ENCODE measurements at places on chromosomes 7 and 10.

DNA sequence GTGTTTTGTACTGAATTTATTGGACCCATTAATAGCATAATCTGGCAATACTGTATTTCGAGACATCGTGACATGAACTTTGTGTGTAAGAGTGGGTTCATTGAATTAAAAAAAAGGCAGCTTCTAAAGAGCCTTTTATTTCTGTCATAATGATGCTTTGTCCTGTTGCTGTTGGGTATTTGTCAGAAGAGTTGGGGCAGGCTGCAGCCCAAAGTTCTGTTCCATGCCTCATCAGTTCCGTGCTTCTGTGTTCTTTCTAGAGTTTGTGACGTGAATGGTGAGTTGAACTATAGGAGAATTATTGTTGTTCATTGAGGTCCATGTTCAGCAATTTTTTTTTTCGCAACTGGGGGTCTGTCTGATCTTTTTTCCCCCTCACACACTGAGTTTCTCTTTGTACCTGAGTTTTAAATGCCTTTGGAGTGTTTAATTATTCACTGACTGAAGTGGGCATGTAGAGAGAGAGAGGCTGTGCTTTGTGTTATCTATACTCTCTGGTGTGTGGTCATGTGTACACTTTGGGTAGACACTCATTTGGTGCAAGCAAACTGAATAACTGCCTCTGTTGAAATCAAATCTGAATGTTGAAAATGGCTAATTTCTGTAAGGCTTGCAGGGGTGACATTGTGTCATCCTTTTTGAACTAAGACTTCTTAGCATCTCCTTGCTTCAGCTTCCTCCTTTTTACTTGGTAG, 69.8 kb downstream of the ADD3 start:
- DNase-seq = no peak

GRCh38 chr7:87316846-87317552, 28.5 kb upstream of the CROT start:
- DNase-seq = no peak

DNA sequence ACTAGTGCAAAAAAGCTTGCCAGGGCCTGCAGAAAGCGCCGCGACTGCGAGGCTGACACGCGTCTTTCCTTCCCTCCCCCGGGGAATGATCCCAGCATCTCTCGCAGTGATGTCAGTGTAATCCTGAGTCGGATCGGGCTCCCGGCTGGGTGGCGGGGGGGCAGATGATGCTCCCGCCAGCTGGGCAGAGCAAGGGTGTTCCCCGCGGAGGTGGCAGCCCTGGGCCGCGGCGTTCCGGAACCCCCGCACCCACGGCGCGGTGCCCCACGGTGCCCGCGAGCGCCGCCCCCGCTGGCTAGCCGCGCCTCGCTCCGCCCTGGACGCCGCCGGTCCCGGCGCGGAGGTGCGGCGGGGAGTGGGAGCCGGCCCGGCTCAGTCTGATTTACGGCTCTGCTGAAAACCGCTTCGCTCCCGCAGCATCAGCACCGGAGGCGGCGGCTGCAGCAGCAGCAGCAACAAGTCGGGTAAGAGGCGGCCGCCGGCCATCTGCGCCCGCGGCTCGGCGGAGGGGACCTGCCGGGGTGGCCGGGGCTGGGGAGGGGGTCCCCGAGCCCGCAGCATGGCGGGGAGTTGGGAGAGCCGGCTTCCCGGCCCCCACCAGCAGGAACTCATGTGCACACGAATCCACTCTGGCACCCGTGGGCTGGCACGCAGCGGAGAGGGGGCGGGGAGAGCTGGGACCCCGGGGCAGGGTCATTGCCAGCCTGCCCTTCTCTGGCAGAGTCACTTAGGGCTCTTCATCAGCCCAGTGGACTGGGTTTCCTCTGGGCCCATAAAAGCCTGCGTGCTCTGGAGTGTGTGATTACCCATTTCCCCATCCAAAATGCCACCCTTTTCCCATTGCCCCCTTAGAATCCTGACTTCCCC, at the start of gene ZNF365:
TSS of gene ZNF365 (plus strand) at position 375 of the 867 bp plus-strand sequence. CDS start 1,825 bp downstream, outside the sequence.
- no peak for DNase-seq

GRCh38 chr10:29563420-29564035, 71.2 kb downstream of the SVIL start:
- DNase-seq = no peak

- no peak for DNase-seq
Measured at GRCh38 chr7:143069912-143070500, 17.9 kb downstream of the OR6V1 start.

- DNase-seq = no peak
Measured at GRCh38 chr10:78214955-78215354, 181.3 kb downstream of the RPS24 start.

DNA sequence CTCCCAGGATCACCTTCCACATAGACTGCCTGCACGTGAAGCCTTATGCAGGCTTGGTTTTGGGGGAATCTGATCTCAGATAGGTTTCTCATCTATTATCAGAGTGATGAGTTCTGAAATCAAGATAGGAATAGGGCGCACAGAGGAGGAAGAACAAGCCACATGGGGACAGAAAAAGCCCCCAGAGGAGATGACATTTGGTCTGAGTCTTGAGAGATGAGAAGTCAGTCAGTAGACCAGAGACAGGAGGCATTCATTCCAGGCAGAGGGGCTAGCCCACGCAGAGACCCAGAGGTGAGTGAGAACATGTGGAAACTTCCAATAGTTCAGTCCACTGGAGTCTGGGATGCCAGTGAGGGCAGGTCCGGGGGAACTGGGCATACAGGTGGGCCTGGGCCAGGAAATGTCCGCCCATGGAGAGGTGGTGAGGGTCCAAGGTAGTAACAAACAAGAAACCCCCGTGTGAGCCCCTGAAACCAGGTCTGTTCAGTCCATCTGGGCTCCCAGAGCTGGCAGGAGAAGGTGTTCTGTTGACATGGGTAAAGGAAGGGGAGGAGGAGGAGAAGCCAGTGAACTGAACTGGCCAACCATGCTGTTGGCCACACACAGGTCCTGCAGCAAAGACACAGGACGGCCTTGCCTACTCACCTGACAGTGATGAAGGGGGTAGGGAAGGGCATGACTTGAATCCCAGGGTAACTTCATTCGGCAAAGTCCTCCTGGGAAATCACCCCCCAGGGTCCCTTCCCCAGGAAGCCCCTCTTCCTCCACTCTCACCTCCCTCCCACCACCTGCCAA, 69.3 kb upstream of the SMNDC1 start:
- no peak for DNase-seq

DNA sequence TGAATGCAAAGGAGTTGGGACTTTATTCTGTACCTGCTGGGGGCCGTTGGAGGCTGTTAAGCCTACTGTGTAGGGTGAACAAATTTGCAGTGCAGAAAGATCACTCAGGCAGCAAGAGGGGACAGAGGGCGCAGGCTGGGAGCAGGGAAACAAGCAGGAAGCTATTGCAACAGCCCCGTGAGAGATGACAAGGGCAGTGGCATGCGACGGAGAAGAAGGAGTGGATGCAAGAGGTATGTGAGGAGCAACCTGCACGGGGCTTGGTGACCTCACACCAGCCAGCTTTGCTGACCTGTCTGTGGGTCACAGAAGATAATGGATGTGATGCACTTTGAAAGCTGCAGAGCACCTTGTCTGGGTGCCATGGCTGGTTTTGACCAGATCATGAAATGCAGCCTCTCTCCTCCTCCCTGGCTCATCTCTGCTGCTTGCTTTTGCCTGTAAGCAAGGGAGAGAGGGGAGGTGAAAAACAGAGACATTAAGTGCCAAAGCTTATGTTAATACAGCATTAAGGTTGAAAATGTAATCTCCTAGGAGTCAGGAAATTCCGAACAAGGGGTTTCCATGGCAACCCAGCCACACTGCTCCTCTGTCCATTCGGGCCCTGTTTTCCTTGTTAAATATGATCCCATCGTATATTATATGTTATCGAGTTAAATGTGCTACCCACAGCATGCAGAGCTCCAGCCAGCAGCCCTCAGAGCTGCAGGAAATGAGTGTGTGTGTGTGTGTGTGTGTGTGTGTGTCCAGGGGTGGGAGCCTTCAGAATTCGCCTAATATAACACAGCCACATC, 314.3 kb upstream of the ZMIZ1 start:
- DNase-seq = no peak

DNA sequence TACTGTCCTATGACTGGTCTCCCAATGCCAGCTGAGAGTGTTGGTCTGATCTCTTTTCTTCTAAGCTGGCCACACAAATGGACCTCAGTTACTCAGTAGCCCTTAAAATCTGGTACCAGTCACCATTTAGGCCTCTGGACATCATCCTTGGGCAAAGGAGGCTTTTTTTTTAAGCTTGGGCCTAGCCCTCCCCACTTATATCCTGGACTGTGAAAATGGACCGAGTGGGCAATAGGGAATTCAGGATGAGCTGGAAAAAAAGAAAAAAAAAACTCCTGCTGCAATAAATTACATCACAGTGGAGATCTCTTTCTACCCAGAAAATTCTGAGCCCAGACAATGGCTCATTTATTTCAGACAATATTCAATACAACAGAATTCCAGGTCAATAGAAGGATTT, 68.4 kb downstream of the PARP12 start:
- no peak for DNase-seq

GRCh38 chr10:34430685-34431084, 384.4 kb downstream of the PARD3 start:
- no peak for DNase-seq

GRCh38 chr10:36183726-36184125, 541.6 kb upstream of the FZD8 start:
- no peak for DNase-seq

GRCh38 chr7:1744296-1745017, 74.4 kb downstream of the ELFN1 start:
- DNase-seq = no peak

DNA sequence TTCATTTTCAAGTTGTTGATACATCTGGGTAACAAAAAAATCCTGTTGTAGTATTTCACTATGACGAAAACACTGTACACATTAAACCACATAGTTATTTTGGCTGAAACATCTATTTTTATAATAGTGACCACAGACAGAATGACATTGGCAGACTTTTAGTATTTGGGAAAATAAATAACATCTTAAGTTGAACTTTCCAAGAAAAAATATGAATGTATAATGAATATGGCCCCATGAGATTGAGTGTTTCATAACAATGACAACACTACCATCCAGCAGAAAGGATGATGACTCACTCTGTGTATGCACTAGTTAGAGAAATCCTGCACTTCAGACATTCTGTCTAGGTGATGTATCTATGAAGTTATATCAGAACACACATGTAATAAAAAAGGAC, 118.1 kb downstream of the SEMA3D start:
- no peak for DNase-seq

DNA sequence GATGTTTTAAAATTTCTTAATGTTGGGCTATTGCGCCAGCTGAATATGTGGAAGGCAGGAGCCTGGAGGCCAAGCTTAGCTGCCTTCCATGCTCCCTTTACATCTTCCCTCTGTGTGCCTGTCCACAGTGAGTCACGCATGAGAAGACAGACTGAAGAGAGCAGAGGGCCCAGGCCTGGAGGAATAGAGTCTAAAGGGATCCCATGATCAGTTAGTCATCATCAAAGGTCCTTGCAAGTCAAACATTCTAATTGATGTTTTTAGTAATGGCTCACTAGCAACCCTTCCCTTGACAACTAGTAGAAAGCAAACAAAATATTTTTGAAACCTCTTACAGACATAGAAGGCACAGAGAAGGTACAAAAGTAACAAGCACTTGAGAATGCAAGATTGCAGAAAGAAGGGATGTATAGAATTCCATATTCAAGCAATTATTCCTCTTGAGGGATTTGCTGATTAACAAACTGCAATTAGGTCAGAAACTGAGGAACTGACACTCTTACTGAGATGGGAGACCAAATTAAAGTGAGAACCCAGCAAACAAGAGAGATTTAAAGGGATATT, 30.7 kb upstream of the APBB1IP start:
- no peak for DNase-seq

DNA sequence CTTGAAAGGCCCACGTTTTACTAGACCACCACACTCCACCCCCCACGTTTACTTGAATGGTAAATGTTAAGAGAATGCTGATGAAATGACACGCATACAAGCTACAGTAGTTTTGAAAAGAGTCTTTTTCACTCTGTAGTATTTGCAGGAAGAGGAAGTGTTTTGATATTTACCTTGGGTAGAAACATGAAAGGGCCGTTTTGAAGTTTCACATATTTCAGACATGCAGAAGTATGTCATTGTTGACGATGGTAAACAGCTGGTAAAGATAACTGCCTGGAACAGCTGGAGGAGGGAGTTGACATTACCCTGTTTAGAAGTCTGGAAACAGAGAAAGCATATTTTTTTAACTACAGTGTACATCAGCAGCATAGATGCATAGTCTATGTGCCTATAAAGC, 160.7 kb downstream of the NXPH1 start:
- no peak for DNase-seq

- no peak for DNase-seq
Measured at GRCh38 chr7:105796365-105796764, 80.0 kb downstream of the ATXN7L1 start.

DNA sequence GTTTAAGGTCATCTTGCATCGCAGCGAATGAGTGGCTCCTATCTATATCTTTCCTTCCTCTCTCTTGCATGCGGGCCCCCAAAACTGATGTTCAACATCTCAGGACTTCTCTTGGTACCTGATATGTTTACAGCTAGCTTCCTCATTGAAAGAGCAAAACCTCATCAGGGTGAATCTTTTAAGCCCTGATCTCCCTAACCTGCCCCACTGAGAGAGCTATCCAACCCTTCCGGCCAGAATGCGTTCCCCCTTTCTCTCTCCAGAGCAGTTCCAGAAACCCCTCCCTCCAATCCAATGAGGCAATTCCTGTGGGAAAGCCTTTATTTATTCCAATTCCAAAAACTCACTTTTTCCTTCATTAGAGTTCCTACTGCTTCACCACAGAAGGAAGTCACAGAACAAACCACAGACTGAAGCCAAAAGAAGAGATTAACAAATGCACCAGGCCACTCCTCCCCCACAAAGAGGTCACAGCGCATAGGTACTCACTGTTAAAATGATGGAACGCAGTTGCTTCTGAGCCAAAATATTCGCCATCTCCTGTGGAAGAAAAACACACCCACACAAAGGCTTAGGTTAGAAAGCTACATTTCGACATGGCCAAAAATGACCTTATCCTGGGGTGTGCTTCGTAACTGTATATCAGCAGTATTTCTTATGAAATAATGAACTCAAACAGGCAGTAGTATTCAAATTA, 232.4 kb downstream of the ELMO1 start:
- no peak for DNase-seq

- DNase-seq = no peak
Measured at GRCh38 chr7:21617513-21617912, 74.7 kb downstream of the DNAH11 start.

DNA sequence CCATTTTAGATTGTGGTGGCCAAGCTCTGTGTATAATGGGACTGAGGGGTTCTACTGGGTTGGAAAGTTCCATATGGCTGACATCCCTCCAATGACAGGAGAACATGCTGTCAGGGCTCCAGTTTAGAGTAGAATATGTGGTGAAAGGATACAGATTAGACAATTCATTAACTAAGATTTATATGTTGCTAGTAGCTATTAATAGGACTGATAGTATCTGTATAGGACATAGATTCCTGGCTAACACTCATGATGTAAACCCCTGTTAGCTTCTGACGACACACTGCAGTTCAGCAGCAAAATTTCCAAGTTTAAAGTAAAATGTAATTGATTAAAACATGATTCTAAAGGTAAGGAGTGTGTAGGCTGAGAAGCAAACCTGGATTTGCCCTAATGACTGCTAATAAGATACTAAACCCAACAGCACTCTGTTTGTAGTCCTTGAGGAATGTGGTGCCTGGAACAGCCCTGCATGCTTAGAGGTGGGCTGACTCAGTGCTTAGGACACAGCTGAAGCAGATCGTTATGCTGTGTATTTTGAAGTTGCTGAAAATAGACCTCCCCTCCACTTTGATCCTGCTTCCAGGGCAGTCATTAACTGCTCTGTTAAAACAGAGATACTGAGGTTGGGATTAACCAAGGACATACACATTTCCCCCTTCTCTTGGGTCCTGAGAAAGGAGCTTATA, 1129.6 kb downstream of the SORCS3 start:
- no peak for DNase-seq
